ENCODE measurements at places on chromosomes 3 and 15. TPM values are rescaled to one million over a fixed set of nuclear protein-coding genes. Genes with fewer than 3 reads are reported as not detected.

Gene SNAPC5
- 11.8 TPM for total RNA-seq

Gene ZBED2
- total RNA-seq, result not detected

Gene CYP8B1
- not detected for total RNA-seq

Gene ANKRD34C
- under 0.01 TPM for total RNA-seq

Gene EFCC1
- 0.25 TPM for total RNA-seq

Gene PODXL2
- 178 TPM for total RNA-seq

Gene TTLL13
- under 0.01 TPM for total RNA-seq

Gene CSPG4
- total RNA-seq, result 6.6 TPM

Gene PLSCR1
- 10.3 TPM for total RNA-seq

Gene SCN11A
- total RNA-seq, result 0.25 TPM

Gene C15orf39
- total RNA-seq, result 0.98 TPM

Gene GUCA1C
- not detected for total RNA-seq

Gene EBLN2
- total RNA-seq, result 3.9 TPM

Gene MST1R
- 0.49 TPM for total RNA-seq

Gene GOLGA6A
- not detected for total RNA-seq

Gene PP2D1
- not detected for total RNA-seq

Gene FGD5
- 3.4 TPM for total RNA-seq

Gene SEC61A1
- 75.7 TPM for total RNA-seq

Gene CCK
- total RNA-seq, result 24.3 TPM

All from temporal lobe (tissue), 4 donors.